Stimulated activated CD4-positive, alpha-beta T cell treated with anti-CD3 and anti-CD28 coated beads, Interleukin-12 subunit alpha, Interleukin-12 subunit beta, amount 100 ng/mL, for 24 hours (primary cell): ENCODE measurements at places on chromosomes 5 and 9.

GRCh38 chr5:66367814-66368541 lies 223.9 kb downstream of the SREK1 start:
- DNase-seq, result no peak

DNA sequence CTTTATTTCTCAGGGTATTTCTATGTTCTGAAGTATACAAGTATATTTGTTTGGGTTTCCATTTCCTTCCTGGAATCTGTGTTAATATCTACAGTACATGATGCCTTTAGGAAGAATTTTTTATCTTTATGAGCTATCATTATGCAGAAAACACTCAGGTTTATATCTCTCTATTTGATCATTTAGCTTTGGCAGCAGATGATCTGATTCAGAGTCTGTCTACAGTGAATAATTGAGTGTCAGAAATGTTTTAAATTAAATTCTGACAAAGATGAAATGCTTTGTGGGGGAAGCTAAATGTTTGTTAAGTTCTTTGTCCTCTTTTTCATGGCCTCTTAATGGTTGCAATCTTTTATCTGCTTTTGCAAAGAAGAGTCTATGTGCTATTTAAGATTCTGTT lies 2141.0 kb upstream of the ACO1 start:
- DNase-seq, result no peak

GRCh38 chr5:103502662-103503061 lies 59.9 kb downstream of the NUDT12 start:
- no peak for DNase-seq

DNA sequence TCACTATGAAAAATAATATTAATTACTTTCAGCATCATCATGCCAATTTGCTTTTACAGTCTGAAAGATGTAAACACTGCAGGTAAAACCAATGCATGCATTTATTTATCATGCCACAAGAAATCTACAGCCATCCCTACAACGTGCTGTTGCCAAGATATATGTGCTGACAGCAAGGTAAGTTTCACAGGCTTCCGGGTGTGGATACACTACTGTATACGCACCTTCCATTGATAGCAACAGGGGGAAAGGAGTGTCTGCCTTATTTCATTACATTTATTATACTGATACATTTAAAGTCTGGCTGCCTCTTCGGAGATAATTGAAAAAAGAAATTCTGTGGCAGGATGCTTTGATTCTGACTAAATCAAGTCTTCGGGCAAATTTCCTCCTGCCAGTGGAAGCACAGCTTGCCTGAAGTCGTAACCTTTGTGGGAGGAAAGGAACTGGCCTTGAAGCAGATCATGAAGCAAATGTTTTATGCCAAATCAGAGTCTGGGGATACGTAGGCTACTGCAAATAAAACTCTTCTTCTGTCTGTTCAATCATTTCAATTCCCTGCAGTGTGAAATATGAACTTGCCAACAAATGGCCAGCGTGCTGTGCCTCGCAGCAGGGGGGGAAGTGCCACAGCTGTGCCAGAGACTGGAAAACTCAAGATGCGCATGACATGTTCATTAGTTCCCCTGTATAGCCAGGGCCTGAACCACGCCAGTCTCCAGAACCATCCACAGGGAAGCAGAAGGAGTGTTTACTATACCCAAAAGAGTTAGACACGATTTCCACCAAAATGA lies 268.1 kb downstream of the EFNA5 start:
- DNase-seq, result no peak

- DNase-seq, result no peak
Measured at GRCh38 chr5:140214831-140215230, 39.8 kb downstream of the CYSTM1 start.

GRCh38 chr9:72200452-72200851 lies 51.2 kb downstream of the GDA start:
- no peak for DNase-seq

DNA sequence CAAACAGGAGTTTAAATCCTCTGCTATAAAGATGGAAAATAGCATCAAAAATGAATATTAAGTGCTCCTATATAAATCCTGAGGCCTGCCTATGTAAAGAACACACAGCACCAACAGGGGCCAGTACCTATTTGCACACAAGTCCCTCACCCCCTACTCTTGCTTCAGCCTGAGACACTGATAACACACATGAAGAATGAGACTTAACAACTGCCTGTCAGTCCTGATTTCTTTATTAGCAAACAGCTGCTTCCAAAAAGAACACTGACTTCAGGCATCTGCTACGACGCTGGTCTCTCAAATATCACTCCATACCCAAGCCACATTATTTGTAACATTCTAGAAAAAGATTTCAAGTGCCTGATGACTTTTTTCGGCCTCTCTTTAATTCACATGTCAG lies 55.5 kb downstream of the MYO10 start:
- no peak for DNase-seq

- no peak for DNase-seq
Measured at GRCh38 chr9:95936579-95937075, 61.1 kb downstream of the ERCC6L2 start.

GRCh38 chr9:112699230-112699629 lies 18.7 kb downstream of the INIP start:
- no peak for DNase-seq

DNA sequence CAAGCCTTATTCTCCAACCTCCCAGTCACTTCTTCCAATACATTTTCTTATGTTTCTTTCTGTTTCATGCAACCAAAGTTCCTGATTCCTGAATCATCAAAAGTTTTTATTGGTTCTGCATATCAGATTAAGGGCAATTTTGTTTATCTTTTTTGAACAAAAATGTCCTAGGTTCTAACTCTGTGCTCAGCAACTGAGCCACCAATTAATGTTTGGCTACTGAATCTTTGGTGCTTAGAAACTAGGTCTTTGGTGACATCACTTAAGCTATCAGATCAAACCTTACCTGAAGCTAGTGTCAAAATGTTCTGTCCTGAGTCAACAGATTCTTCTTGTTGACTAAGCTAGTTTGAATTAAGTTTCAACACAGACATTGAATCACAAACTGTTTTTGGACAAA lies 56.1 kb downstream of the FGF18 start:
- no peak for DNase-seq

- DNase-seq, result no peak
Measured at GRCh38 chr5:9284781-9285307, 261.0 kb downstream of the SEMA5A start.

- no peak for DNase-seq
Measured at GRCh38 chr5:167317884-167318283, 973.6 kb upstream of the WWC1 start.

GRCh38 chr9:6355728-6356127 lies 27.6 kb downstream of the TPD52L3 start:
- no peak for DNase-seq

- no peak for DNase-seq
Measured at GRCh38 chr9:77988630-77989029, 43.0 kb downstream of the GNAQ start.

DNA sequence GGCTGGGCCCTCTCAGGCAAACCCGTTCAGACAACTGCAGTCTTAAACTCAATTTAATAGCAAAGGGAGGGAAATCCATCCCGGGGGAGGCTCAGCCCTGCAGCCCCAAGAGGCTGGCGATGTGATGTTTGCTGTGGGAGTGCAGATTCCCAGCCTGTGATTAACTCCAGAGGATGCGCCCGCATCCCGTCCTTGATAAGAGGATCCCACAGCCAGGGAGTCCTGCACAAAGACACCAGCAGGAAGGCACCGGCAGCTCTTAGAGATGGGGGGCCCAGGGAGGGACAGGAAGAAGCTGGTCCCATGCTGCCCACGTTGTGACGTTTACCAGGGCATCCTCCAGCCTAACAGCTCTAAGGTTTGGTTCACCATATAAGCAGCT lies 64.7 kb downstream of the MRPL36 start:
- no peak for DNase-seq

- DNase-seq, result no peak
Measured at GRCh38 chr9:92770360-92770995, 5.8 kb upstream of the BICD2 start.

DNA sequence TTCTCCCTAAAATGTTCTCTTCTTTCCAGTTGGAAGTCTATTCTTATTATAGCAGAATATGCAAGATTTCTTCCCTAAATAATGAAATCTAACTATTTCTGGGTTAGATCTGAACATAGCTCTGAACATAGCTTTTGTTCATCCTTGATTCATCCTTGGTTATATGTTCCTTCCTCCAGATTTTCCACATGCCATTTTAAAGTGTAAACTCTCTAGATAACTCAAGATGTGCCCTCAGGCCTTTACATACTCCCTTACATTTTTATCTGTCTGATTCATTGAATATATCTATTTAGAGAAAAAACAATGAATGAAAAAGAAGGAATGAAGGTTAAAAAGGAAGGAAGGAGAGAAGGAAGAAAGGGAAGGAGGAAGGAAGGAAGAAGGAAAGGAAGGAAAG lies 100.9 kb downstream of the FBXO38 start:
- DNase-seq, result no peak

GRCh38 chr9:24007185-24007584 lies 181.1 kb upstream of the ELAVL2 start:
- no peak for DNase-seq

GRCh38 chr5:168525856-168526255 lies 3.2 kb upstream of the FBLL1 start:
- no peak for DNase-seq

- no peak for DNase-seq
Measured at GRCh38 chr5:83433891-83434290, 37.7 kb upstream of the VCAN start.

- no peak for DNase-seq
Measured at GRCh38 chr9:93659044-93659836, 82.9 kb downstream of the PHF2 start.

DNA sequence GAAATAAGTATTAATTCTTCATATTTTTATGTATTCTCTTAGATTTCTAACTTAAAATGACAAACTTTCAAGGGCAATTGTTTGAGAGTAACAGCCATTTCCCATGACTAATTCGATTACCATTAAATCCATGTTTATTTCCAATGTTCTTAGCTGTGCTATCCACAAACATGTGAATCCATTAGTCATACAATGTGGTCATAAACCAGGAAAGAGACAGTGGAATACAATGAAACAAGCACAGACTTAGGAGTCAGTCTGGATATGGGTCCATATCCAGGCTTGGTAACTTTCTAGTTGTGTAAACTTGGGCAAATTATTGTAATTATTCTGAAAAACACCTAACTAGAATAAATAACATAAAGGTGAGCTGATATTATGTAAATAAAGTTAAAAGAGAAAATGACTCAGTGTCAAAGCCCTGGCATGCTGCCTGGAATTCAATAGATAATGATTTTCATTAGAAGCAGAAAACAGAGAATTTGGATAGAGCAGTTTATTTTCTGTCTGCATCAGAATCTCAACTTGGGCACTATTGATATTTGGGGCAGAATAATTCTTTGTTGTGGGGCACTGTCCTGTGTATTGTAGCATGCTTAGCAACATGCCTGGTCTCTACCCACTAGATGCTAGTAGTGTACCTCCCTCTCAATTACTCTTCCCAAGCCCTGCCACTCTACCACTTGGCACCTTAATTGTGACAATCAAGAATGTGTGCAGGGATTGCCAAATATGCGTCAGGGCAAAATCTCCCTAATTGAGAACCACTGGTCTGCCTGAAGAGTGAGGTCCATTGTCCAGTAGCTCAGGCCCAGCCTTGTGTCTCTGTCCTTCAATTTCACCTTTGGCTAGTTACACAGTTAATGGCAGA lies 44.7 kb upstream of the SLC27A6 start:
- DNase-seq, result no peak

- no peak for DNase-seq
Measured at GRCh38 chr9:78295731-78296130, 1.2 kb upstream of the PSAT1 start.

DNA sequence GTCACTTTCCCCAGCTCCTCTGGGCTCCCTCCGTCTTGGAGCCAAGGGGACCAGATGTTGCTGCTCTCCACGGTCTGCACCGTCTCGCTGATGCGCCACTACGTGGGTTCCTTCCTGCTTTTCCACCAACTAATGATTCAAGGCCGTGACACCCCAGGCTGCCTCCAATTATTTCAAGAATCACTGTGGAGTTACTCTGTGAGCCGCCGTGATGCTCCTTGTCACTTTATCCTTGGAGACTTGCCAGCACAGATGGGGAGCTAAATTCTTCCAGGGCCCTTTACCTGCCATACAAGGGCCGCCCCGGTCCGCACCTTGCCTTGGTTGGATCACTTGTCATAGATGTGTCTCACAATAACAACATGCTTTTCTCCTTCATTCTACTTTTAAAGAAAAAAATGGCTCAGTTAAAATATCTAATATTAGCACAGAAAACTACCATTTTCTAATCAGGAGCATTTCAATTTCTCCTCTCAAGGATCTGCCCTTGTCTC lies 202.0 kb downstream of the FSTL4 start:
- DNase-seq, result no peak

GRCh38 chr5:143738417-143739401 lies 73.3 kb upstream of the HMHB1 start:
- DNase-seq, result no peak

DNA sequence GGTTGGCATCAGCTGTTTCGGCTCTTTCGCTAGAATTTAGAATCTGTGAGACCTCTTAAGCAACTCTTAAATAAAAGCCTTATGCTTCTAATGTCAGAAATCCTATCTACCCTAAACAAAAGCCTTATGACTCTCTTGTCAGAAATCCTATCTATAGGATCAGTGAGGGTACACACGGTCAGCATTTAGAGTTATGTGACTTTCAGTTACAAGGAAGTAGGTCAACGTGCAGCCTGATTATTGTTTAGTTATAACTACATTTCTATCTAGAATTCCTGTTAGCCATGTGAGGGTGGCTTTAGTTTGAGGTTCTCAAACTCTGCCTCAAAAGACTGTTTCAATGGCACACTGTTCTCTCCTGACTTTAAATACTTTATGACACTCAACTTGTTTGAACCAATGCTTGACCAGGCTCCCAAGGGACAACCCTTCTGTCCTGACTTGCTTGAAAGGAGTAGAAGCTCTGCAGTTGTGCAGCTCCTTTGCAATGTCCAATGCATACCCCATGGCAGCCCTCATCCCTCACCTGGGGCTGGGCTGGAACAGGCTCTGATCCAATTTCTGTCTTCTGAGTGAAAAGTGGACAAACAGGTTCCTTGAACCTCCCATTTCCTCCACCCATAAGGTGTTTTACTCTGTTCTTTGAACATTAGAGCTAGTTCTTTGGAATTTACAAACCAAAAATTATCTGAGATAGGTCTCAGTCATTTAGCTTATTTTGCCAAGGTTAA lies 251.6 kb upstream of the PIK3R1 start:
- no peak for DNase-seq

GRCh38 chr5:88304356-88304755 lies 35.7 kb upstream of the TMEM161B start:
- no peak for DNase-seq

GRCh38 chr5:107968998-107969397 lies 298.3 kb upstream of the EFNA5 start:
- no peak for DNase-seq
